Stimulated activated CD8-positive, alpha-beta memory T cell treated with anti-CD3 and anti-CD28 coated beads, Interleukin-15, amount 100 ng/mL, for 48 hours (primary cell): ENCODE measurements at places on chromosomes 7 and 10.

- no peak for DNase-seq
These were observed 69.8 kb downstream of the GLI3 start for GRCh38 chr7:42167206-42167605.

- DNase-seq, result no peak
These were observed 506.4 kb upstream of the C7orf33 start for GRCh38 chr7:148084138-148084537.

GRCh38 chr7:50369143-50370026 lies 64.9 kb downstream of the IKZF1 start:
- DNase-seq, result no peak

- DNase-seq, result no peak
These were observed 62.0 kb downstream of the SKIDA1 start for GRCh38 chr10:21463436-21463835.

DNA sequence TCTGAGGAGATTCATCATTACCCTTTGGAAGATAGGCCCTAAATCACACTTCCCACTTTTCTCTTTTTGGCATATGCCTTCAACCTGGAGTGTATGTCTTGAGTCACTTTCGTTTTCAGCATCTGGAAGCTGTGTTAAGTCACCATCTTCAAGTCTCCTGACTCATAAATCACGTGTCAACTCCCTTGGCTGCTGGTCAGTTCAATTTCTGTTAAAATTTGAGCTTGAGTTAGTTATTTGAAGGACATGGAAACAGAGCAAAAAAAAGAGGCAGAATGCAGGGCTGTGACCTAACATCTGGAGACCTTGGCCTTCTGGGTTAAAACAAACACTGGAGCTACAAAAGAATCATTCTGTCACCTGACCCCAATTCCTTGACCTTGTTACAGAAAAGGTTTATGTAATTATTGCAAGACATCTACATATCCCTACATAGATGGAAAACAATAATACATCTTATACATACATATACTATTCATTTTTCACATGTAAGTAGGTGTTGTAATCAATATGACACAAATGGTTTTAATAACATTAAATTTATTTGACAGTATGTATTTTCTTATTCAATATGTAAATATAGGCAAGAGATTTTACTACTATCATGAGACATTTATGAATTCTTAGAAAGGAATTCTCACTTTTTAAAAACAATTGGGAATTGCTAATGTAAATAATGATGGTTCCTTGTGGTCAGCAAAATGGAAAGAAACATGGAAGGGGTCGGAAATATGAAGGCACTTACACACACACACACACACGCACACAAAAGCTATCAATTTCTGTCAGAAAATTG lies 169.7 kb upstream of the PHYHIPL start:
- no peak for DNase-seq

- no peak for DNase-seq
These were observed 861 bp upstream of the LIMK1 start for GRCh38 chr7:74082770-74083116.

GRCh38 chr10:21969326-21970287 lies 33.9 kb downstream of the DNAJC1 start:
- no peak for DNase-seq

DNA sequence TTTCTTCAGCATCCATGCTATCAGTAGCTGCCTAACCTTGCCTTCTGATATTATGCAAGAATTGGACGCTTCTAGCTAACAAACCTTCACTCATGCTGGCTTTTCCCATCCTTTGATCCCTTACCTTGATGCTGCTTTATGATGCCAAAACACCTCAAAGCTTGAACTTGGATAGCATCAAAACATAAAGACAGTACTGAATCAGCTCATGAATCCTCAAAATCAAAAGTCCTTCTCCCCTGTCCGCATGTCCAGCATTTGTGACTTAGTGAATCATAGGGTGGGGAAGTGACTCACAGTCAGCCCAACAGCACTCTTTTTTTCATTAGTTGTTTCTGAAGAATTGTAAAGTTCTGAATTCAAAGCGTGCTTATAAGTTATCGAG lies 89.5 kb upstream of the PIK3CG start:
- no peak for DNase-seq
